Endothelial cell of umbilical vein (primary cell): ENCODE measurements at places on chromosomes 13 and 19.
A peak's percentile ranks its signal among the peaks of the same experiment; 100 is the strongest.

DNA sequence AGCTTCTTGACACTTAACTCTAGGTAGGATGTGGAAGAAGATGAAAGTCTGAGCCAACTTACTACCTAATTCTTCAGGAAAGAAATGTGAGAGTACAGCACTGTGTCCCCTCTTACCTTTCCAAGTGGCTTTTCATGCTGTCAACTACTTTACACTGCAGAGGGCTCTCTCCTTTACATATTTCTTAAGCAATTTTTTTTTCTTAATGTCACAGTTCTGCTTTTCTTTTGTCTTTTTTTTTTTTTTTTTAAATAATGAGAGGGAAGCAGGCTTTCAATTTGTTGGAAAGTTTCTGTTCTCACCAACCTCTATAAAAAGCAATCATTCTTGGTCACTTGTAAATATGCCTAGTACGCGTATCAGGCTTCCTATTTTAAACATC lies 212.7 kb upstream of the MIR17HG start:
- no peak for DNase-seq

DNA sequence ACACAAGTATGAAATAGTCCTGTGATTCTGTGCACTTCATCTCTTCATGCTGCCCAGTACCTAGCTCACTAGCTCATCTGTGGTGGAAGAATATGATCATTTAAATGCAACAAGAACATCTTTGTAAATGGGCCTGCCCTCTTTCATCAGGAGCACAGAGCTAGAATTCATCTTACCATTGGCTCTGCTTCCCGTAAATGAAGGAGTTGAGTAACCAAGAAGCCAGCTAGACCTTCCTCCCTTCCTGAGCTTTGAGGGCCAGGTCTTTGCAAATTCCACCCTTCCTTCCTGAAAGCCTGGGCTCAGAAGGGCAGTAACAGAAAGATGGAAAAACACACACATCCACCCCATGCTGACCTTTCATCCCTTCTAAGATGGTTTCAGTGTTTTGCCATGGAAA lies 82.0 kb downstream of the FRY start:
- DNase-seq: peak; percentile 52

- no peak for DNase-seq
These were observed 433 bp downstream of the SIX5 start for GRCh38 chr19:45768655-45768983.

DNA sequence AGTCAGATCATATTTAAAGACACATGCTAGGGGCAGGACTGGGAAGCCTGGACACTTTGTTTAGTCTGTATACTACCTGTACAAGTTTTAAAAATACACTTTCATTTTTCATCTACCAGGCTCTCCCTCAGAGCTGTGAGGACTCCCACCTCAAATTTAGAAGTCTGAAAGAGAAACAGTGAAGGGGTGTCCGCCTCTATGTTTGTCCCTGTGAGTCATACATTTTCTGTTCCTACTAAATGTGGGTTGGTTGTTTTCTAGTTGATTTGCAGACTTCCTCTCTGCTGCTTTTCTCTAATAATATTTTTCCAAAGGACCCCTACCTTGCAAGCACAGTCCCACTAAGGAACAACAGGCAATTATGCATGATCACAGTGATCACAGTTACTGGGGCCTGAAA lies 110.5 kb downstream of the ENOX1 start:
- DNase-seq: no peak

DNA sequence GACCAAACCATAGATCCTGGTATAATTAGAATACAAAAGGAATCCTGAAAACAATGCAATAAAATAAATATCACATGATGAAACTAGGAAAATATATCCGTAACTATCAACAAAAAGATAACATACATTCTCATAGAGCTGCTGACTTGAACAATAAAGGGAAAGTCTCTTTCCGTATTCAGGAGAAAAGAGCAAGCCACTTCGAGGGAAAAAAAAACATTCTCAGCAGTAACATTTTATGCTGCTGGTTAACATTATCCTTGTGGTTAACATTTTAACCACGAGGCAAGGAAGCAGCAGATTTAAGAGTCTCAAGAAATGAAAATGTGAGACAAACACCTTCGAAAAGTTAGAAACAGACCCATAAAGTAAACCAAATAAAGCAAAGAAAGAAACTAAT lies 25.8 kb downstream of the NALCN start:
- DNase-seq: peak; percentile 81
